ENCODE measurements at places on chromosomes 13 and 19.

DNA sequence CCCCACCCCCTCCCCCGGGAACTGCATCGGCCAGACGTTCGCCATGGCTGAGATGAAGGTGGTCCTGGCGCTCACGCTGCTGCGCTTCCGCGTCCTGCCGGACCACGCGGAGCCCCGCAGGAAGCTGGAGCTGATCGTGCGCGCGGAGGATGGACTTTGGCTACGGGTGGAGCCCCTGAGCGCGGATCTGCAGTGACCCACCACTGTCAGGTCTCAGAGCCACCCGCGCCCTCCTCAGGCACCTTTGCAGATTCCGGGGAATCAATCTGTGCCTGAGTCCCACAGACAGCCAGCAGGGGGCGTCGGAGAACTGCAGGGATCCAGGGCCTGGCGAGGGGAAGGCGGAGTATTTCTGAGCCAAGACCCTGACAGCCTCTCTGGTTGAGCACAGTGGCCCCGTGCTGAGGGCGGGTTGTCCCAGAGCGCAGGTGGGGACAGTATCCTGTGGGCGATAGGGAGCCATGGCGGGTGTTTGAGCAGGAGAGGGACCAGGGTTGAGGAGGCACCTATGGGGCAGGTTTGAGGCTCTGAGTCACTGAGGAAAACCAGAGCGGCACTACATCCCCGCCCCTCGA lies 30.4 kb upstream of the CYP4F8 start:
- DNase-seq = peak; percentile 70

- DNase-seq = no peak
Measured at GRCh38 chr13:91722267-91722884, 324.0 kb downstream of the GPC5 start.

DNA sequence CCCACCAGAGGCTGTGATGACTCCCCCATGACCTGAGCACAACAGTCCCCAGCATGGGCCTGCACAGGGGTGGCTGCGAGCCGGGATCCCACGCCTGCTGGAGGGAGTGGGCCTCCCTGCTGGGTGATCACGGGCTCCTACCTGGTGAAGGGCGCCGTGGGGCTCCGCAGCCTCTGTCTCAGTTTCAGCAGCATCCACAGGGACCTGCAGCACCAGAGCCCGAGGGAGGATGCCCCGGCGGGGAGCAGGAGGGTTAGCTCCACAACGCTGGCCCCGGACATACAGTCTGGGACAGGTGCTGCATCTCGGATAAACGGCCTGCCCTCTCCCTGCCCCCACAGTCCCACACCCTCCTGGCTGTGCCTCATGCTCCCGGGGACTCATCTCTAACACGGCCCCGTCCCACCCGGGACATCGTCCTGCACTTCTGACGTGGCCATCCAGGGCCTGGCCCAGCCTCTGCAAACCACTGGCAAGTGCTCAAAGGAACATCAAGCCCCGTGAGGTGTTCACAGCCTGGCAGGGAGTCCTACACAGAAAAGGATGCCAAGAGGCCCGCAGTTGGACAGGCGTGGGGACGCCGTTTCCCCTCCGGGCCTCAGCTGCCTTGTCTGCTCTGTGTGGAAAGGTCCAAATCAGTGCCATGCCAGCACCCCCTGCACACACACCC lies 10.5 kb downstream of the PEX11G start:
- no peak for DNase-seq

DNA sequence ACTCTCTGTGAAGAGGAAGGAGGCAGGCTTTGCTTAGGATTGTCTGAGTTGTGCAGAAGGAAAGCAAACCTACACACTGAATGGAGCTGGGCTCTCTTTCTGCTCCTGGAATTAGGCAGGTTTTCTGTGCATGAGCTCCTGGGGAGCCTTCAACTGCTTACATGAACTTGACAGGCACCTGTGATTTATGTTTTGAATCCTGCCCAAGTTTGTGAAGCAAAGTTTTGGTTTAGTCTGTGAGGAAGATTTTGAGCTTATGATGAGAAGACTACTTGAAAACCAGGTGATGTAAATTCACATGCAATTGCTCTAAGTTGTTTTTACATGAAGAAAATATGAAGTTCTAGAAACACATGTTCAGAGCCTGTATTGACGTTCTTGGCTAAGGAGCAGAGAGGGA lies 109.0 kb downstream of the SLAIN1 start:
- no peak for DNase-seq

DNA sequence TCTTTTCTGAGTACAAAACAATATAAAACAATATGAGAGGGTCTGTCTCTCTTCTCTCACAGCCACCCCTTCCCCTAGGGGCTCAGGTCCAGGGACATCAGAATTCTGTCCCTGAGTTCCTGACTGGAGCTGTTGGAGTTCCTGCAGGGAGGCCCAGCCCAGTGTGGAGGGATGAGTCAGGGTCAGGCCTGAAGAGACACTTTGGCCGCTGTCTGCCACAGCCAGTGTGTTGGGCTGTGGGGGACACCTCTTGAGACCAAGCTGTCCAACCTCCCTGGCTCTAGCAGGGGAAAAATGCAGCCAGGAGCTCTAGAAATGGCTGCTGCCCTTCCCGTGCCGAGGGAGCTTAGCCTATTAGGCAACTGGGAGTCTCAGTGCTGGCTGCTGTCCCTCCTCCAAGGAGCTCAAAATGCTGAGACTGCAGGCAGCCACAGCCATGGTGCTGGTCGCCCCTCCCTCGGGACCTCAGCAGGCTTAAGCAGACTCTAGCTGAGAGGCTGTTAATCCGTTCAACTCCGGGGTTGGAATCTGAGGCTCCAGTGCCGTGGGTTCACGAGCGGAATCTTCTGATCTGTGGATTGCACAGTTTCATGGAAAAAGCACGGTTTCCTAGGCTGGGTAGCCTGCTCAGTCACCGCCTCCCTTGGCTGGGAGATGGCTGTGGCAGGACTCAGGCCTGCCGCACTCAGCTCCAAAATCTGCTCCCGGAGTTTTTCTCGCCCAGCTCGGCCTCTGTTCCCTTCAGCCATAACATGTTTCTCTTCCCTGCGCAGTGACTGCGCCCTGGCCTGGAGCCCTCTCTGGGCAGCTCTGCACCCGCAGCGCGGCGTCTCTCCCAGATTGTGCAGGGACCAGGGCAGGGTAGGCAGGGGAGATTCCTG lies 3.8 kb upstream of the ZNF626 start:
- DNase-seq = no peak

DNA sequence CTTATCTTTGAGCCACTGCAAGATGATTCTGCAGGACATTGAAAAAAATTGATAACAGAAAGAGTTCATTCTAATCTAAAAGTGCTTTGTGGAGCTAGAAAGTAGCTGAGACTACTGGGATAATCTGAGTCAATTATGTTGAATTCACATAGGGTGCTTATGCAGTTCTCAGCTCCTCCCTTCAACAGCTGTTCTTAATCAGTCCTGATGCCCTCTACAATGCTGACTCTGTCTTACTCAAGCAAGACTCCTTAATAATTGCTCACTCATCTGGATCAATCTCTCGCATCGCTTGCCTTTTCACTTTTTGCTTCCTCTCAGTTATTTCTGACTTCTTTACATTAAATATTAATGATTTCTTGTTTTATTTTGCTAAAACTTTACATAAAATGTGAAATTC lies 182.1 kb downstream of the PCDH17 start:
- DNase-seq = no peak

GRCh38 chr19:47695533-47696262 lies 17.5 kb upstream of the EHD2 start:
- DNase-seq = no peak

DNA sequence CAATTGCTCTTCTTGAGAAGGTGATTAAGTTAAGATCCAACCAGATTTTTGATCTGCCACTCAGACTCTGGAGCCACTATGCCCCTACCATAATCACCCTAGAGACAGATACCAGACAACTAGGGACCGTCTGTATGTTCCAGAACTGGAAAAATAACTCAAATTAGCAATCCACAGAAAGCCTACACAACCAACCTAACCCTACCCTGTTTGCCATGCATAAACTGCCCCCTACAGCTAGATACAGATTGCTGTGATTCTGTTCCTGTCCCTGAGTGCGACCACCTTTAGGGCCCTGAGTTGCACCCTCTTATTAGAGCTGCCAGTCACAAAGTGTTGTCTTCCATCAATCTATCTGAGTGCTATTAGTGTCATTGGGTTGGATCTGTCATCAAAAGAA lies 929.8 kb upstream of the SLITRK1 start:
- DNase-seq = no peak

DNA sequence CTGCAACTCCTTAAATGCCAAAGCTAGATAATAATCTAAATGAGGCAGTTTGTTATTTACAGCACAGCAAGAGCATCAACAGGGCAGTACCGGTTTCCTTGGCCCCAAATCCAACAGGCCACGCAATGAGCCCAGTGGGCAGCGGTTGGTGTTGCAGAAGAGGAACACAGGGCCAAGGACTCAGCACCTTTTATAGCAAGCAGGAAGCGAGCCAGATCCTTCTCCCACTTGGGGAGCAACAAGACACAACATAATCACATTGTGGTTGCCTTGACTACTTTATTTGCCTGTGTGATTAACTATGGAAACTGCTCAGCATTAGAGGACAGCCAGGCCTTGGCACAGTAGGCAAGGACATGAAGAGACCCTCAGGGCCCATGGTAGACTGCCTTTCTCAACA lies 67.1 kb upstream of the HTR2A start:
- no peak for DNase-seq

GRCh38 chr19:7535998-7536695 lies 630 bp downstream of the PNPLA6 start:
- no peak for DNase-seq

GRCh38 chr13:79393564-79394249 lies 12.3 kb downstream of the RBM26 start:
- DNase-seq = peak; percentile 33

- no peak for DNase-seq
Measured at GRCh38 chr19:15238639-15239155, 6.4 kb upstream of the EPHX3 start.

DNA sequence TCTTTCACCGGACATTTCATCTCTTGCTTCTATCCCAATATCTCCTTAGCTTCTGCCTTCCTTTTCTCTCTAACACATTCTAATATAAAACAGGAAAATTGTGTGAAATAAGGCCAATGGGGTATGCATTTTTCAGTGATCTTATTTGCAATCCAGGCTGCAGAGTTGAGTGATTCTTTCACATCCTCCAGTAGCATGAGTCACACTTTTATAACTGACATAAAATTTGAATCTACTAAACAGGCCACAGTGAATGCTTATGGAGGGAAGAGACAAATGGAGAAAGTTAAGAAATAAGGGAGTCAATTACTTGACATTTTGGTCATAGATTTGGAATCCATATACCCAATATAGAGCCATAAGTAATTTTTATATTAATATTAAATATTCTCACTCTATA lies 1037.0 kb upstream of the SPRY2 start:
- no peak for DNase-seq

DNA sequence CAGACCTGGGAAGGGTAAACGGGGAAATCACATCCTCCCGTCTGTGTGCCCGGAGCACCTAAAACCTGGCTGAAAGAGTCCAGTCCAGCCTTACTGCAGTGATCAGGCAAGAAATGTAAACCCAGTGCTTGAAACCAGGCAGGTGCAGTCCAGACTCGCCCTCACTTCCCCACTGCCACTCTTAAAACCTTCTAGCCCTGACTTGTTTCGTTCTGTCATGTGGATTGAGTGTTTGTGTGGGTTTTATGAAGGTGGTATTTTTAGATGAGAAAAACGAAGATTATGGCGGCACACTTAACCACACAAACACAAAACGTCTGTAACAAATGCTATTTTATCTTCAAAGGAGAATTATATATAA lies 839 bp upstream of the CKAP2 start:
- no peak for DNase-seq

GRCh38 chr19:18475004-18475453 lies 37.1 kb upstream of the ISYNA1 start:
- no peak for DNase-seq

- no peak for DNase-seq
Measured at GRCh38 chr13:109214393-109214792, 572.0 kb downstream of the IRS2 start.

DNA sequence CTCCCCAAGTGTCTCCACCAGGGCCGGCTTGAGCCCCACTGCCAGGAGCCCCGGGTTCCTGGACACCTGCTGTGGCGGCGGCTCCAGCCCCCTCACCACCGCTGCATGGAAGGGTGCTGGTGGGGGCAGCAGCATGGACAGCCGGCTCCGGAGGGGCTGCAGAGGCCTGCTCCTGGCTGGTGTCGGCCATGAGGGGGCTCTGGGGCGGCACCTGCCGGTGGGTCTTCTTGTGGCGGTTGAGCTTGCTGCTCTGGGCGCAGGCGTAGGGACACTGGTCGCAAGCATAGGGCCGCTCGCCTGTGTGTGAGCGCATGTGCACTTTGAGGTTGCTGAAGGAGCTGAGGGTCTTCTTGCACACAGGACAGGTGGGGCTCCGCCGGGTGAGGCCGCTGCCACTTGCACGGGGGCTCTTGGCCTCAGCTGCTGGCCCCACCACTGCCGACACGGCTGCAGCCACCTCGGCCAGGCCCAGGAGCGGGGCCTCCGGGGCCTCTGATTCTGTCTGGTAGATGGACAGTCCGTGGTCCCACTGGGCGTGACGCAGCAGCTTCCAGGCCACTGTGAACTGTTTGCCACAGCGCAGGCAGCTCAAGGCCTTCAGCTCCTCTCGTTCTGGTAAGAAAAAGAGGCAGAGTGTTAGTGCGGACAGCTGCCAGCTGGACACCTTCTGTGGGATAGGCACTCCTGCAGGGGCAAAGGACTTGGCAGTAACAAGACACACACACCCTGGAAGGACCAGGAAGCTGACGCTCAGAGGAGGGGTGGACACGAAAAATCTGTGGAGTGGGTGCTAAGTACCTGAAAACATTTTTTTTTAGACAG lies 4.1 kb downstream of the ZNF296 start:
- DNase-seq = no peak
